Stimulated activated naive CD4-positive, alpha-beta T cell (primary cell): ENCODE measurements at places on chromosomes 3 and 15.

GRCh38 chr3:25151903-25152295 lies 276.2 kb upstream of the RARB start:
- DNase-seq = no peak

- no peak for DNase-seq
These were observed 64.2 kb upstream of the CMSS1 start for GRCh38 chr3:99753268-99753975.

DNA sequence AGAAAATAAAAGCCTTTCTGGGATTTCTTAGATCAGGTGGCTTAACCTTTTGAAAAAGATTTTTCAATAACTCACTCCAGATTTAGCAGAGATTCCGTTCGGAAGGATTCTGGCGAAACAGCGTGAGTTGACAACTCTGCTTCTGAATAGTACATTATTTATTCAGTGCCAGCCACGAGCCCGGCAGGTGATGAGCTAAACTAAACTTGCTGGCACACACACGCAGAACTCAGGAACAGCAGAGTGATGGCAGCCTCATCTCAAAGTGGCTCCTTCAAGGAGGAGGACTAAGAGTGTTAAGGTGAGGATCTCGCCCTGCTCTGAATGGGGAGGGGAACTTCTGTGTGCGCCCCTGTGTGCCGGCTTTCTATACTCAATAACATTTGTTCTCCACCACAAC lies 114.3 kb downstream of the FAM43A start:
- DNase-seq = no peak

GRCh38 chr3:31350307-31350706 lies 182.4 kb upstream of the STT3B start:
- DNase-seq = no peak

- no peak for DNase-seq
These were observed 329.1 kb upstream of the ROPN1 start for GRCh38 chr3:124320976-124321375.

DNA sequence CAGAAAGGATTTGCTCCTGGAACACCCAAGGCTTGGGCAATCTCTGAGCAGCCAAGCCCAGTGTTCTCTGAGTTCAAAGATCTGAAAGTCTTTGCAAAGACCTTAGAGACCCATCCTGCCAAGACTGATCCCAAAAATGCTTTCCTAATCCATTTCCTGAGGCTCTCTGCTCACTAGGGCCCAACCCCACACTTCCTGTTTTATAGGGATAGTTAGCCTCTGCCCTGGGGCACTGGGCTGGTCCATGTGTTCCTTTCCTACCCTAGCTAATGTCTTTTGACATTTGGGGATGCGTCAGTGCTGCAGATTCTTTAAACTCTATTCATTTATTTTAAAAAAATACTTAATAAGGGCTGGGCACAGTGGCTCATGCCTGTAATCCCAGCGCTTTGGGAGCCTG lies 372.7 kb downstream of the ROBO2 start:
- DNase-seq = no peak

GRCh38 chr3:126753191-126754160 lies 49.4 kb downstream of the CHCHD6 start:
- DNase-seq = no peak

DNA sequence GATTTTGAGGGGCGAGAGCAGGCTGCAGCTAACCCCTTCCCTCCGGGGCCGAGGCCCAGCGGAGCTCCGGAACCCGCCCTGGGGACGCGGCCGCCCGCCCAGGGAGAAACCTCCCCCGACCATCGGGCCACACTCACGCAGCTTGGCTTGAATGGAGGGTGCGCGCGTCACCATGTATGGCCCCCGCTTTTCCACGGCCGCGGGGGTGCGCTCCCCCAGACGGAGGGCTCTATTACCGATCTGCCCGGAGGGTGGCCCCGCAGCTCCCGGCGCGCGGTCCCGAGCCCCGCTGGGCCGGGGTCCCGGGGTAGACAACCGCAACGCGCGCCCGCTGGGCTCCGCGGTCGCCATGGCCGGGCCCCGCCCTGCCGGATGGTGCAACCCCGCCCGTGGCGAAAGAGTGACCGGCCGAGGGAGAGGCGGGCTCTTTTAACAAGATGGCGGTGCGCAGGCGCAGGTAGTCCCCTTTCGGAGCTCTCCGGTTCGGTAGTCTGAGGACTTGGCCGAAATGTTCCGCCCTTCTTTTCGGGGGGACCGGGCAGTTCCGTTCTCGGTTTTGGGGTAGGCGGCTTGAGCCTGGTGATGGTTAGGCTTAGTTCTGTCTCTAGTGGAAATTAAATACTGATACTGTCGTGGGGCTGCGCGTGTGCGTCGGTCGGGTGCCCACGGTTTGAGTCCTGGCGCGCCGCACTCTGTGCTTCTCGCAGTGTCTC lies at the start of gene FAM219B:
Gene FAM219B (minus strand): TSS at position 402 of the 713 bp plus-strand sequence. CDS start 51 bp downstream, at position 351.
- DNase-seq = peak; percentile 51

DNA sequence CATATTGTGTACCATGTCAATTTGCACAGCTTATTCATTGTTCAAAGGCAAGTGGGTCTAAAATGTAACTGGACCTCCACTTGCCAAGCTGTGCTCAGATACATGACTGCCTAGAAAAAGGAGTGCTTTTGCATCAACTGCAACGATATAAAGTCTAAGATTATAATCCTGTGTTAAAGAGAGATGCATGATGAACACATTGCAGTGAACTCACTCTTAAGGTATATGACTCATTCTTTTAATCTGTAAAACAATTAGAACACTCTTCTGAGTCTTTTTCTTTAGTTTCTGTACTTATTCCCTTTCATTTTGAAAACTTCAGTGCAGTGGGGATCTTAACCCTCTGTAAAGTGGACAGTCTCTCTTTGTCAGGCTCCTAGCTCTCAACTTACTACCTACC lies 982.8 kb downstream of the ROBO1 start:
- DNase-seq = no peak

- DNase-seq = no peak
These were observed 6.4 kb upstream of the RTP3 start for GRCh38 chr3:46491089-46492070.

DNA sequence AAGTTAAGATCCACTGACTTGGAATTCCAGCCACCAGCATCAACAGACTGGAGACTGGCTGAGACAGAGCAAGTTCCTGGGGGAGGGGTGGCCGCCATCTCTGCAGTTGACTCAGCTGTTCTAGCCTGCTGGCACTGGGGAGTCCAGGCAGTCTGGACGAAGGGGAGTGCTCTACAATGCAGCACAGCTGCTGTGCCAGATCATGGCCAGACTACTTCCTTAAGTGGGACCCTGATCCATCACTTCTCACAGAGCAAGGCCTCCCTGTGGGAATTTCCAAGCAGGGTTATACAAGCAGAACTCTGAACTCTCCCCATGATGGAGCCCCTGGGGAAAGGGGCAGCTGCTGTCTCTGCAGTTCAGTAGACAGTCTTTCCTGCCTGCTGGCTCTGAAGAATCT lies 35.2 kb downstream of the PYGO1 start:
- DNase-seq = no peak

GRCh38 chr15:42911058-42911592 lies 9.5 kb downstream of the TTBK2 start:
- DNase-seq = no peak
